ENCODE measurements at places on chromosomes 6 and 20.

DNA sequence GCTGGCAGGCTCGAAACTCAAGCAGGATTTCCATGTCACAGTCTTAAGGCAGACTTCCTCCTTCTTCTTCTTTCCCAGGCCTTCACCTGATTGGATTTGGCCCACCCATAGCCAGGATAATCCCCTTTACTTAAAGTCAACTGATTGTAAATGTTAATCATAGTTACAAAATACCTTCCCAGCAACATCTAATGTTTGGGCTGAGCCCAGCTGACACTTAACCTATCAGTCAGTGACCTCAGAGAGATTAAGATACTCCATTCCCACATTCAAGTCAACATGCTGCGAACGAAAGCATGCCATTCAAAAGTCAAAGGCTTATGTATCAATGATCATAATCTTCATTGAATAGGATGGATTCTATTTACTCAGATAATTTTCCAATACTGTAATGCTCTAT, 16.0 kb downstream of the MAP7 start:
- no peak for DNase-seq

- DNase-seq = no peak
Measured at GRCh38 chr20:8434326-8434876, 302.3 kb downstream of the PLCB1 start.

GRCh38 chr6:30259140-30260035, 46.2 kb upstream of the TRIM26 start:
- DNase-seq = peak; percentile 86

GRCh38 chr6:32932132-32932868, 8.5 kb downstream of the HLA-DMB start:
- DNase-seq = no peak

DNA sequence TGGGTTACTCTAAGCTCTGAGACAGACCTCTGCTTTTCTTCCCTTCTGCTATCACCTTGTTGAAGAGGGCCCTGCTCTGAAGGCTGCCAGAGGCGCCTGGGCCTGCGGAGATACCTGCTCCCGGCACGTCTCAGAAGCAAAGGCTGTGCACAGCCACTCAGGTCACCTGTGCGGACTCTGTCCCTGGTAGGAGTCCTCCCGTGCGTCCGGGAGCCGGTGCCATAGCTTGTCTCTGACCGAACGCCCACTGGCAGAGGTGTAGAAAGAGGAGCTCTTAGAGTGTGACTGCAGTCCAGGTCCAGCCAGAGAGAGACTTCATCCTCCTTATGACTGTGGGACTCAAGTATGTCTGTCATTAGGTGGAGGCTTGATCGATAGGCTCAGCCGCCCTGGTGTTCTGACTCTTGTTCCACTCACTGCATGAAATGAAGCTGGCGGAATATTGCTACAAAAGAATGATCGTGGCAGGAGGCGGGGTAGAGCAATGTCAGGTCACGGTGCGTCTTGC, 51.0 kb upstream of the UNC93A start:
- DNase-seq = no peak

DNA sequence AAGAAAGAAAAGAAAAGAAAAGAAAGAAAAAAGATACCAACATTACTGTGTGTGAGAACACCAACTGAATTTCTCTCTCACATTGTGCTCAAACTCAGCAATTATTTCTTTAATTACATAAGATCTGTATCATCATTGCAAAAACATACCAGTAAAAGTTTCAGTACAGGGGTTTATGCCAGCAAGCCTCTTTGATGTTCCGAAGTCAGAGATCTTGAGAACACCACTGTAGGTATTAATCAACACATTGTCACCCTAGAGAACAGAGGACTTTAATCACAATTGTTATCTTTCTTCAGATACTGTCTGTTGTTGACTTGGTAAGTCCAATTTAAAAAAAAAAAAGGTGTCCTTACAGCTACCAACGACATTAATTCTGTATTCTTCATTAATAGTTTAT, 60.9 kb upstream of the MAP7 start:
- DNase-seq = no peak

- no peak for DNase-seq
Measured at GRCh38 chr6:89977808-89978748, 83.8 kb downstream of the GJA10 start.

DNA sequence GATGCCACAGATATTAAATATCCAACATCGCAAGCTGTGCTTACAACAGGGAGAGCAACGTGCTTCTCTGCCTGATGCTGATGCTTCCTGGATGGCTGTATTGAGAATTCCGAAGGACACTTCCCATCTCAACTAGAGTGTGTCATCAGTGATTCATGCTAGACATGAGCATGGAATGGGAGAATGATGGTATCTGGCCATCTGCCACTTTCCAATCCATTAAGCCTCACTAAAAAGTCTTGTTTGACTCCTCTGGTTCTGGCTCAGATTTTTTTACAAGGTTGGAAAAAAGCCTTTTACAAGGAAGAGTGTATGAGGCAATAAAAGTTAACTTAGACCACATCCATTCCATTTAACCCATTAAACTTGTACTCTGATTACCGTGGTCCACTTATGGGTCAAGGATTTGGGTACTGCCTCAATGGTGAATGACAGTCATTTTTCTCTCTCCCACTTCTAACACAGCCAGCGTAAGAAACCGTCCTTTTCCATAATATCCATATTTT, 265.3 kb downstream of the UST start:
- DNase-seq = no peak

GRCh38 chr20:62307226-62308101, 4.7 kb downstream of the ADRM1 start:
- peak; percentile 51 for DNase-seq

- no peak for DNase-seq
Measured at GRCh38 chr6:121437851-121438651, 2.6 kb downstream of the GJA1 start.

- DNase-seq = no peak
Measured at GRCh38 chr6:144073024-144073423, 22.3 kb downstream of the SF3B5 start.

- no peak for DNase-seq
Measured at GRCh38 chr20:39602649-39603048, 640.5 kb downstream of the DHX35 start.

- no peak for DNase-seq
Measured at GRCh38 chr20:56733967-56734366, 104.9 kb downstream of the TFAP2C start.

DNA sequence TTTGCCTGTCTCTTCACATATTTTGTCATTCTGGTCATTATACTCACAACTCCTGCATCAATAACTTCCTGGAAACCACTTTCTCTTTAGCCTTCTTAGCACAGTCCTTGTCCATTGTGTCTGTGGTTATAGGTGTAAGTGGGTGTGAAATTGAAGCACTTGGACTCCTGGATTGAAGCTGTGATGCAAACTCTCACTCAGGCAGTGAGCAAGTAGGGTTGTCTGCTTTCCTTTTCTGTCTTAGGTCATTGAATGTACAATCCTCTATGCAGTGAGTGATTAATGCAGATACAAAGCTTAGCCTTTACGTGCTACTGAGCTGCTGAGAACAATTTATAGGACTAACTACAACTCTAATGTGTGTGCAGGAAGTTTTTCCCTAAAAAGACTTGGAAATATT, 54.8 kb downstream of the ADGRB3 start:
- no peak for DNase-seq
